Tongue (tissue), 3 donors: ENCODE measurements at places on chromosomes 1 and 21. TPM values are rescaled to one million over a fixed set of nuclear protein-coding genes. Genes with fewer than 3 reads are reported as not detected.

Gene DLGAP3
- total RNA-seq, result not detected

Gene SERPINC1
- not detected for total RNA-seq

Gene KLHL21
- 63.7 TPM for total RNA-seq

- no peak for DNase-seq
Observed at GRCh38 chr1:111961773-111962565, 27.5 kb downstream of the KCND3 start.

DNA sequence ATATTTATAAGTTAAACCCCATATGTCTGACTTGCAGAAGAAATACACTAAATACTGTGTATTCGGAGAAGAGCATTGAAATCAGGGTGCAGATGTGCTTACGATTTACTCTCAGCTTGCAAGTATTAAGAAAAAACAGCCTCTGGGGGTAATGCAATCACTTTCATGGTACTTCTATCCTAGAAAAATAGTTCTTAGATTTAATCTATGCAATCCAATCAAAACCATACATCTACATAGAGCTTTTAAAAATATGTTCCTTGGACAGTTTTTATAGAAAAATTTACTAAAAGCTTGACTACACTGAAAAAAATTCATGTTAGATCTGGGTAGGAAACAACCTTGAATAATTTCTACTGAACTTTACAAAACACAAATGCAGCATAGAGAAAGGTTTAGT is 890.3 kb upstream of the ADGRL2 start:
- no peak for DNase-seq
